ENCODE measurements at places on chromosomes 6 and 20.

DNA sequence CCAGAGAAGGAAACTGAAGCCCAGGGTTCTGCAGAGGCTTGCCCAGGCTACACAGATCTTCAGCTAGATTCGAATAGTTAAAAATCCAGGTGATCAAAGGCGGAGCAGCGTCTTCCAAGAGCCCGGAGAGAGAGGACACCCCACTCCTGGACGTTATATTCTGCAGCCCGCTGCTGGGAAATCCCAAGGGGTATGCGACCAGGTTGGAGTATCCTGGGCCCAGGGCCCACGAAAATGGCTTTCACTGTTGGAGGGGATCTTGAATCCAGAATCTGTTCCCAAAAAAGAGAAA is 44.9 kb upstream of the HLA-E start:
- DNase-seq: no peak

- no peak for DNase-seq
Measured at GRCh38 chr20:4056880-4057279, 41.5 kb upstream of the RNF24 start.

- no peak for DNase-seq
Measured at GRCh38 chr20:63128956-63129355, 87.0 kb downstream of the YTHDF1 start.

GRCh38 chr6:142902636-142903053 is 42.3 kb downstream of the HIVEP2 start:
- peak; percentile 99 for DNase-seq

DNA sequence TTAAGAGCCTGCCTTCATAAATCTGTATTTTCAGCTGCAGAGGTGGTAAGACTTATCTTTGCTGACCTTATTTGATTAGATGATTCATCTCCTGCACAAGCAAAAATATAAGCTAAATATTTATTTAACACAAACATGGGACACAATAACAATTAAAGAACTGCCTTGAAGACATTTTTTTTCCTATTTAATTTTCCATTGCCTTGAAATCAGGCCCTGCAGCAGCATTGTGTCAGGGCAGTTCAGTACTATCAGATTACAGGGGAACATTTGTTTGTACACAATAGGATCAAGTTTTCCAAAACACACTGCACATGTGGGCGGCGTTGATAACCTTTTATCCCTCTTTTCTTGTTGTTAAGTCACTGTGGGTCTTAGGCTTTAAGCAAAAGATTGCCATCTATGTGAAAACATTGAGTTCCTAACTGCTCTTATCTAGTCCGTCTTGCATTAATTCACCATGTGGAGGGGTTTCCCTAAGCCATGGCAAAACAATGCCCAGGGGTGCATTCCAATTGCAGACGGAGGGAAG is 7.4 kb downstream of the ADGRF5 start:
- DNase-seq: no peak

DNA sequence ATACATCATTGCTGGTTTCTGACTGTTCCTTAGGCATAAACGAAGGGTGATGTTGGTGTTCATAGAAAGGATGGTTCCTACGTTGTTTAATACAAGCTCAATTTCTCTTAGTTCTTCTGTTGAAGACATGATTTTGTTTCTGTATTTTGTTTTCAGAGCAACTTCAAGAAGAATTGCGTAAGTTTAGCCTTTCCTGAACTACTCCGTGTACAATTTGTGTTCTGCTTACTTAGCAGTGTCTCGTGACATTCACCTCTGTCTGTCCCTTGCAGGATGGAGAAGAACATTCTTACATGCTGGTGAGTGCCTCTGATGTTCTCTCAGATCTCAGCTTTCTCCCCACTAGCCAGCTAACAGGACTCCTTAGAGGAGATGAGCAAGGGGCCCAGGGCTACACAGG is 7.6 kb downstream of the BTN2A2 start:
- no peak for DNase-seq

- DNase-seq: no peak
Measured at GRCh38 chr20:50848846-50849673, 54.2 kb downstream of the BCAS4 start.

GRCh38 chr6:84777888-84778287 is 13.5 kb upstream of the TBX18 start:
- DNase-seq: peak; percentile 40

DNA sequence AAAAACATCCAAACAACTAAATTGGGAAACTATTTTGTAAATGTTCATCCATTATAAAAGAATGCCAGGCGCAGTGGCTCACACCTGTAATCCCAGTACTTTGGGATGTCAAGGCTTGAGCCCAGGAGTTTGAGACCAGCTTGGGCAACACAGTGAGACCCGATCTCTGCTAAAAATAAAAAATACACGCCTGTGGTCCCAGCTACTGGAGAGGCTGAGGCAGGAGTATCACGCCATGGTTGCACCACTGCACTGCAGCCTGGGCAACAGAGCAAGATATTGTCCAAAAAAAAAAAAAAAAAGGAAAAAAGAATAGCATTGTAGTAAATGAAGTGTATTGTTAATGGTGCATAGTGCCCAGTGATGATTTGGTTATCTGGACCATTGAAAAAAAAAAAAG is 38.7 kb downstream of the FKBP5 start:
- DNase-seq: no peak
